NCI-H2081 (cell line): ENCODE measurements at places on chromosomes 1 and 21.

DNA sequence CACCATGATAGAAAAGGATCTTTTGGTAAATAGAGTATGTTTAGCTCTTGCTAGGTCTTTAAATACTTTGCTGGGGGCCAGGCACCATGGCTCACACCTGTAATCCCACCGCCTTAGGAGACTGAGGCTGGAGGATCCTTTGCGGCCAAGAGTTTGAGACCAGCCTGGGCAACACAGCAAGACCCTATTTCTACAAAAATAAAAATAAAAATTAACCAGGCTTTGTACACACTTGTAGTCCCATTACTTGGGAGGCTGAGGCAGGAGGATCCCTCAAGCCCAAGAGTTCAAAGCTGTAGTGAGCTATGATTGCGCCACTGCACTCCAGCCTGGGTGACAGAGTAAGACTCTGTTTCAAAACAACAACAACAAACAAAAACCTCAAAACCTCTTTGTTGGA, 1.1 kb upstream of the KCNE2 start:
- no peak for DNase-seq

GRCh38 chr1:94754570-94754969, 65.6 kb upstream of the SLC44A3 start:
- no peak for DNase-seq

GRCh38 chr21:39347537-39347936, 1.4 kb downstream of the HMGN1 start:
- DNase-seq, result no peak

DNA sequence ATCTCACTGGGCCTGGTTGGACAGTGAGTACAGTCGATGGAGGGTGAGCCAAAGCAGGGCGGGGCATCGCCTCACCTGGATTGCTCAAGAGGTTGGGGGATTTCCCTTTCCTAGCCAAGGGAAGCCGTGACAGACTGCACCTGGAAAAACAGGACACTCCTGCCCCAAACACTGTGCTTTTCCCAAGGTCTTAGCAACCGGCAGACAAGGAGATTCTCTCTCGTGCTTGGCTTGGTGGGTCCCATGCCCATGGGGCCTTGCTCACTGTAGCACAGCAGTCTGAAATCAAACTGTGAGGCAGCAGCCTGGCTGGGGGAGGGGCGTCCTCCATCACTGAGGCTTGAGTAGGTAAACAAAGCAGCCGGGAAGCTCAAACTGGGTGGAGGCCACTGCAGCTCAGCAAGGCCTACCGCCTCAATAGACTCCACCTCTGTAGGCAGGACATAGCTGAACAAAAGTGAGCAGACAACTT, 11.3 kb downstream of the C1orf105 start:
- DNase-seq, result no peak

DNA sequence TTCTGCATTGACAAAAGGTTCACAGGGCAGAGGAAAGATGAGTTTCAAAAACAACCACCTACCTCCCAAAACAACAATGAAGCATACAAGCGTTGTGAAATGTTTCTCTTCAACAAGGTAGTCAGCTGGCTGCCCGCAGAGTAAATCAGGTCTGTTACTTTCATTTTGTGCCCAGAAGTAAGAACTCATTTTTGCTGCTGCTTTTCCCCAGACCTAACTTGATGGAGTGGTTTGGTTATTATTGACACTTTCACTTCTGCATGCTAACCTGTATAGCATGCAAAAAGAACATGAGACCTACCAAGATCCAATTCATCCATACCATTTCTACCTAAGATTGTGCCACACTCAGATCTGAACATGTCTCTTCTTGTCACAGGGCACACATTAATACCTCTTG, 1.3 kb downstream of the SLC9C2 start:
- DNase-seq, result no peak

DNA sequence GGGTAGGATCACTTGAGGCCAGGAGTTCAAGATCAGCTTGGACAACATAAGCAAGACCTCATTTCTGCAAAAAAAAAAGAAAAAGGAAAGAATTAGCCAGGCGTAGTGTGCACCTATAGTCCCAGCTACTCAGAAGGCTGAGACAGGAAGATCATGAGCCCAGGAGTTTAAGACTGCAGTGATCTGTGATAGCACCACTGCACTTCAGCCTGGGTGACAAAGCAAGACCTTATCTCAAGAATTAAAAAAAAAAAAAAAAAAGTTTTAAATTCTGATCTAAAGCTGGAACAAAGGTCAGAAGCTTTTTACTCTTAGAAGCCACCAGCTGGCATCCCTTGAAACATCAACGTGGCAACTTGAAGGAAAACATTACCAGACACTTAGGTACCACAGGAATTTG, 45.3 kb downstream of the HENMT1 start:
- DNase-seq, result no peak

GRCh38 chr1:150979092-150980056, 2.7 kb upstream of the ANXA9 start:
- DNase-seq, result peak; percentile 90

GRCh38 chr1:184563308-184563707, 176.5 kb downstream of the C1orf21 start:
- peak; percentile 72 for DNase-seq

DNA sequence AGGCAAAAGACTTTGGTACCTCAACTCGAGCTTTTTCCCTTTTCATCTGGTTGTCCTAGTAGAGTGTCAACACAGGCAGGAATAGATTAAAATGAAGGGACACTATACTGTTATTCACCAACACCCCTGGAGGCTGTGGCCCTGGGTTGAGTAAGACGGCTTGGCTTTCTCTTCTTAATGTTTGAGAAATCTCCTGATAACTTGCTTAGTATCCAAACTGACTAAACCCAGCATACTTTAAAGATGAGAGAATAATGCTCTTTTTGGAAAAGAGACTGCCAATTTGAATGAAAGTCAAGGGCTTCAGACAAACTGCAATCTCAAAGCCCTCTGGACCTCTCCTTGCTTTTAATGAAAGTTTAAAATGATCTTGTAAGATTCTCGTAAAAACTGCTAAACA, 2.6 kb upstream of the SLC30A1 start:
- no peak for DNase-seq

DNA sequence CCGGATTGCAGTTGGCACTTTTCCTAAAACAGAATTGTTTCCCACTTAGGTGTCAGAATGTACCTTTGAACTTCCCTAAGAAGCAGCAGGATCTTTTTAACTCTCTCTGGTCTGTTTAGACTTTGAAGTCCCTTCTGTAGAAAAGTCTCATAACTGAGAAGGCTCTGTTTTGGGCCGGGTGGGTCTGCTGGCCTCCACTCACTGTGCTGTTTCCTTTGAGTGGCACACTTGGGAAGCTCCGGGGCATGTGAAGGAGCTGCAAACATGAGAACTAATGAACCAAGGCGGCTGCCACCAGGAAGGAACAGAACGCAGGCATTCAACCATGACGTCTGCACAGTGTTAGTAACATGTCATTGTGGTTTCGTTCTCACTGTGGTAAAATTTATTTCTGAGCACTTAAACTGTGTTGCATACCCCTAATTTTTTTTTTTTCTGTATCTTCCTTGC, 19.5 kb upstream of the NCMAP start:
- peak; percentile 11 for DNase-seq

DNA sequence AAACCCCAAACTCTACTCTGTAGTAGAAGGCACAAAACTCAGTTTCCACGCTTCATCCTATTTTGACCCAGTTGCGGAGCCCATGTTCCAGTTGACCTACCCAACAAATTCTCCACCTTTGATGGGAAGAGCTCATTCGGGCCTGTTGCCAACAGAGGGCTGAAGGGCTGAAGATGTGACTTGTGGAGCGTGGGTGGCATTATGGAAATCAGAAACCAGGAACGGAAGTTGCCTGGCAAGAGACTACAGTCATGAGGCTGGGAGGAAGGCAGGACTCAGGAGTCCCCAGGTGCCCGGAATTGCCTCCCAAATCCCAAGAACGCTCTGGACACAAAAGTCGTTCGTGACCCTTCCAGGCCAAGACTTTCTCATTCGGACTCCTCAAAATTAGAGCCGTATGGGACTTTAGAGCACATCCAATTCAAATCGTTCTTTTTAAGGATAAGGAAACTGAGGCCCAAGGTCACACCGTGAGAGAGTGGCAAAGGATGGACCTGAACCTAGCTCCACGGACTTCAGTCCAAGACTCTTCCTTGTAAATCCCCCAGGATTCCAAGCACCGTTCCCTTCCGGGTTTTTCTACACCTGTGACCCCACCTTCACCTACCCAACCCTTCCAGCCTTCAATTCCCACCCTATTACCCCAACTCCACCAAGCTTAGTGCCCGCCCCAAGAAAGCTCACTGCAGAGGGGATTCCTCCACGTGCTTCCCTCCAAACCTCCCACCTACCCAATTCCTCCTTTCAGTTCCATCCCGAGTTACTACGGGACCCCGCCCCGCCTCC, 739 bp downstream of the SMG5 start:
- DNase-seq, result peak; percentile 68

DNA sequence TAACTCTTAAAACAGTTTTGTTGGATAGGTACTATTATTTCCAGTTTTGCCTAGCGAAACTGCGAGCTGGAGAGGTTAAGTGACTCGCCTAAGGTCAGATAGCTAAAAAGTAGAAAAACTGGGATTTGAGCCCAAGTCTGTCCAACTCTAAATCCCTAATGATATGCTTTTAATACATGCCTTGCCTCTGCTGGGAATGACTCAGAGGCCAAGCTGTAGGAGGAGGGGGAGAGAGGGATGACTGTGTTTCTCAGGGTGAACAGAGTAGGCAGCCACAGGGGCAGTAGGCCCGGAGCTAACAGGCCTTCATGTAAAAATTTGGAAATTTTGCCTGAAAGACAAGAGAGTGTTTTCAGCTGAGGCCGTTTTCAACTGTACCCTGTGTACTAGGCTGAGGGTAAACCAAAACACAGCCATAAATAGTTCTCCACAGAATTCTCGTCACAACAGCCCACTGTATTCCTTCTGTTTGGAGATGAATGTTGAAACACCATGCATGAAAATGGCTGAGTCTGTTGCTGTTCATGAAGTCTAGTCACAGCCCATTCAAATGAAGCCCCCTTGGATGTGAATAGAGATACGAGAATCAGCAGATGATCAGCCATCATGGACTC, 107.5 kb upstream of the HOOK1 start:
- no peak for DNase-seq

DNA sequence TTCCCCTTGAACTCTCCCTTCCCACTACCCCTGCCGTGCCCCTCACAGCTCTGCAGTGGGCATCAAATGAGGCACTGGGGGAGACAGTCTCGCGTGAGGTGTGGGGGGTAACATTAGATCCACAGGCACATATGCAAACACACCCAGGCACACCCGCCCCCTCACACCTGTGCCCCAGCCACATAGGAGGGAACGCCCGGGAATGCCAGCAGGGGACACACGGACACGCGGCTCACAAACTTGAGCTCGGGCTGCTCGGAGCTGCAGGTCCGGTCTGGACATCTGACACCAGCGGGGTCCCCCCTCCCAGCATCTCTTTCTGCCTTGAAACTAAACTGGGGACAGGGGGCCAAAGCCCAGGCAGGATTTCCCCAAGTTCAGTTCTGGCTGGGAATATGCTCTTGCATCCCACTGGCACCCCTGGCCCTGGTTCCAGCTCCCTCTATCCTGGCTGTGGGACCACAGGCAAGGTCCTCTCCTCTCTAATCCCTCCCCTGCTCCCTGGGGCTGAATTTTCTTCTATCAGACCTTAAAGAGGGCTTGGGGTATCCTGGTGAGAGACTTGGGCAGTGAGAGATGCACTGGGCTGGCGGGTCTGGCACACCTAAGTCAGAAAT, 30.6 kb downstream of the CDCP2 start:
- DNase-seq, result no peak

DNA sequence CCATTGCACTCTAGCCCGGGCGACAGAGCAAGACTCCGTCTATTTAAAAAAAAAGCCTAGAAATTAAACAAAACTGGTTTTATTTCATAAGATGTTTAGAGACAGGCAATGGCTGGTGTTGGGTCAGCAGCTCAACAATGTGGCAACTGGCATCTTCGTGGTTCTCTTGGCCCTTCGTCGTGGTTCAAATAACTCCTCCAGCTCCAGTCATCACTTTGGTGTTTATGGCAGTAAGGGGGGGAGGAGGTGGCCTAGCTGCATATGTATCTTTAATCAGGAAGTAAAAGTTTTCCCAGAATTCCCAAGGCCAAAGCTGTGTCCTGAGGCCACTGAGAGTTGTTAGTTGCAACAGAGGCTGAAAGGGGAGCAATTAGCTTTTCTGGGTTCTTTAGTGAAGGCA, 13.0 kb upstream of the LTN1 start:
- no peak for DNase-seq

DNA sequence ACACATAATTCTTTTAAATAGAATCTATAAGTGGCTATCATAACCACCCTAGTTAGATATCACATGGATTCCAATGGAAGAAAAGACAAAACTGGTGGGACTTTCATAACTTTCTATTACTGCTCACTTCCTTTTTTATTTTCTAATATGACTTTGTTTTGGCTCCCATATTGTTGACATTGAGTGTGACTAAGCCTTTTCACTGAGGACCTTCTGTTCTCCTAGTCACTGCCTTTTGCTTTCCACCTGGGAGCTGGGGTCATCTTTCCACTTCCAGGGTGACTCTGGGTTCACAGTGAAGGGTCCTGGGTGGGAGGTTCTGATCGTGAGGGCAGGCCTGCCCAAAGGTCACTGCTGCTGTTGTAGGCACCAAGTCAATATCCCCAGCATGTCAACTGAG, 275.8 kb downstream of the TGFB2 start:
- no peak for DNase-seq

- DNase-seq, result no peak
Measured at GRCh38 chr1:53123453-53124140, 18.8 kb downstream of the SLC1A7 start.

DNA sequence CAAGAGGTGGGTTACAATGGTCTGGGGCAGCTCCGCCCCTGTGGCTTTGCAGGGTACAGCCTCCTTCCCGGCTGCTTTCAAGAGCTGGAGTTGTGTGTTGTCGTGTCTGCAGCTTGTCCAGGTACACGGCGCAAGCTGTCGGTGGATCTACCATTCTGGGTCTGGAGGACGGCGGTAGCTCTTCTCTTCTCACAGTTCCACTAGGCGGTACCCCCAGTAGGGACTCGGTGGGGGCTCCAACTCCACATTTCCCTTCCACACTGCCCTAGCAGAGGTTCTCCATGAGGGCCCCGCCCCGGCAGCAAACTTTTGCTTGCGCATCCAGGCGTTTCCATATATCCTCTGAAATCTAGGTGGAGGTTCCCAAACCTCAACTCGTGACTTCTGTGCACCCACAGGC, 12.3 kb upstream of the CDCP2 start:
- DNase-seq, result no peak

DNA sequence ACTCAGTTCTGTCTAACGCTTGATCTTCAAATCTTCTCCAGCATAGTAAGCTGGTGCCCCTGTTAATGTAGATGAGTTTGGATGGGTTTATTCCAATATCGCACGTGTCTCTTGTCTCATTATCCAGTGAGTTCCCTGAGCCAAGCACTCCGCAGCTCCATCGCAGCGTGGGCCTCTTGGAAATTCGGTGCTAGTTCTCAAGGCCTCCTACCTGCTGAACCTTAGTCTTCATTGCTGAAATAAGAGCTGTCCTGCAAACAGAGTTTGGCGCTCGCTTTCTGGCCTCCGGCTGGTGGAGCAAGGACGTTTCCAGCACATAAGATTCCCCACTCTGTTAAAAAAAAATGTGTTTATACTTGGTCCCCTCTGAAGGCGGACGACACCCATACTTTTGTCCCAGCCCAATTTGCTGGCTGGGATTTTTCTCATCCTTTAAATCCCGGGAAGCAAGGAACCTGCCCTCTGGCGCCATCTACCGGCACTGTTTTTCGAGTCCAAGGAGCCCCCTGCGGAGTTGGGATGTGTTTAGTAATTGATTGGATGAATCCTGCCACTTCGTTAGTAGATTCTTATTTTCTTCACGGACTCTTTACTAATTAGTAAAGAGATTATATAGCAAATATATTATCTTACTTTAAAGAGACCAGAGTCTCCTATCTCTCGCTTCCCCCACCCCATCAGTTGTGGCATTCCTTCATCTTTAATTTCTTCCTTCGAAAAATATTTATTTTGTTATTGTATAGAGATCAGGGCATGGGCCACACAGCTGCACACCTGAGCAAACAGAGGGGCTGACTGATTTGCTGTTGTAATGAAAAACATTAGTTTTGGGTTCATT, 14.7 kb downstream of the JUN start:
- DNase-seq, result peak; percentile 61
